ENCODE measurements at places on chromosomes 12 and 14.

- DNase-seq, result no peak
These were observed 64.9 kb upstream of the STRN3 start for GRCh38 chr14:31090883-31091764.

- no peak for DNase-seq
These were observed 79.1 kb upstream of the ATP2B1 start for GRCh38 chr12:89787763-89788162.

GRCh38 chr14:70884595-70885342 lies 22.5 kb upstream of the PCNX1 start:
- DNase-seq, result no peak

DNA sequence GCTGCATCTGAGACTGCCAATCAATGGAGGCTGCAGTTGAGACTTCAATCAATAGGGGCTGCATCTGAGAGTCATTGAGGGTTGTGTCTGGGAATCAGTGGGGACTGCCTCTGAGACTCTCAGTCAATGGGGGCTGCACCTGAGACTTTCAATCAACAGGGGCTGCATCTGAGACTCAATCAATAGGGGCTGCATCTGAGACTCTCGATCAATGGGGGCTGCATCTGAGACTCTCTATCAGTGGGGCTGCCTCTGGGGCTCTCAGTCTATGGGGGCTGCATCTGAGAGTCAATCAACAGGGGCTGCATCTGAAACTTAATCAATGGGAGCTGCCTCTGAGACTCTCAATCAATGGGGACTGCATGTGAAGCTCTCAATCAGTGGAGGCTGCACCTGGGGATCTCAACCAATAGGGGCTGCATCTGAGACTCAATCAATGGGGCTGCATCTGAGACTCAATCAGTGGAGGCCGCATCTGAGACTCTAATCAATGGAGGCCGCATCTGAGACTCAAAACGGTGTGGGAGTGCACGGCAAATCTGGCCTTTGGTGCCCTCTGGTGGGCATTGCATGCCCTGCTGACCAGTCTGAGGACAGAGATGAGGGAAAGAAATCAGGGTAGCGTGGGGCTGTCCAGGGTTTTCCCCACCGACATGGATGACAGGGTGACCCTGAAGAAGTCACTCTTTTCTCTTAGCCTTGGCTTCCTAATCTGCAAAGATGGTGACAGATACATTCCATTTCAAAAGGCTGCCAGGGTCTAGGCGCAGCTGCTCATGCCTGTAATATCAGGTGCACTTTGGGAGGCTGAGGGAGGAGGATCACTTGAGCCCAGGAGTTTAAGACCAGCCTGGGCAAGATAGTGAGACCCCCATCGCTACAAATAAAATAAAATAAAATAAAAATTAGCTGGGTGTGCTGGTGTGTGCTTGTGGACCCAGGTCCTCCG lies 41.3 kb upstream of the EIF5 start:
- peak; percentile 85 for DNase-seq

GRCh38 chr12:79055926-79056674 lies 191.5 kb downstream of the SYT1 start:
- DNase-seq, result no peak

DNA sequence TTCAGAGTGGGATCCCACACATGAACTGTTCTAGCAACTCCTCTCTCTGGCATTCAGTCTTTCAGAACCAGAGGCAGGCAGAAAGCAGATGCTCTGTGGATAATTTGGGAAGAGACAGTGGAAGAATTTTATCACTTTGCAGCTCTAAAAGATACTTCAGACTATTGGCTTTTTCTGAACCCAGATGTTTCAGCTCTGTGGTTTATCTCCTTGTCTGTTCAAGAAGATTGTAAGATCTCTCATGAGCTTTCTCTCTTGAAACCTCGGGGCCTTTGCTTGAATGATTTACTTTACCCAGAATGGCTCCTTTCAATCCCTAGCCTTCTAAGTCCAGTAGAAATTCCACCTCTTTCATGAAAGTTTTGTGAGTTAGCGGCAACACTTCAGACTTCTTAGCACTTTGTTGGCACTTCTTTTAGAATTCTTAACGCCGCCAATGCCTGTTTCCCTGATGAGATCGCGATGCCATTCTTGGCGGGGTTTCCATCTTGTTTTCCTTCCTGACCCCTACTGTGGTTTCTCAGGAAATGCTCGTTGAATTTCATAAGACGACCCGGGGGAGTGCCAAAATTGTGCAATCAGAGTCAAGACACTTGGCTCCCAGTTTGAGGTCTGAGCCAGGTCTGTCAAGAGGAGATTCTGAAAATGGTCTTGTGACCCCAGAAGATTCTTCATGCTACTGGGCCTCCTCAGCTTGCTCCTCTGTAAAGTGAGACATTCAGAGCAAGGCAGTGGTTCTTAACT lies 107.0 kb upstream of the PRICKLE1 start:
- no peak for DNase-seq

DNA sequence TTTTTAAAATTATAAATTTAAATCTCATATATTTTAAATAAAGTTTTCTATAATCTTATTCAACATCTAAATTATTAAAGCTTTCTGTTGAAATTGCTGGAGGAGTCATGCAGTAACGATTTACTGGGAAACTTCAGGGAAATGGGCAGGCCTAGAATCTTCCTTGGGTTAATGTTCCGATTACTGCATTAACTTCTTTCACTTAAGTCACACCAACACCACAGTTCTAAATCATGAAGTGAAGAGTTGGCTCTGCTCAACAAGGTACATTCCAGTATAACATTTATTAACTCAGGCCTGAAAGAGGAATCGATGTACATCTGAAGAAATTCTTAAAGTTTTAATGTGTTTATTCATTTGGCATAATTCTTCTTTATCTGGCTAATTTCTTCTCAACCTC lies 244.3 kb downstream of the CCER1 start:
- DNase-seq, result no peak

- no peak for DNase-seq
These were observed 3.9 kb upstream of the KRT79 start for GRCh38 chr12:52837781-52838608.

DNA sequence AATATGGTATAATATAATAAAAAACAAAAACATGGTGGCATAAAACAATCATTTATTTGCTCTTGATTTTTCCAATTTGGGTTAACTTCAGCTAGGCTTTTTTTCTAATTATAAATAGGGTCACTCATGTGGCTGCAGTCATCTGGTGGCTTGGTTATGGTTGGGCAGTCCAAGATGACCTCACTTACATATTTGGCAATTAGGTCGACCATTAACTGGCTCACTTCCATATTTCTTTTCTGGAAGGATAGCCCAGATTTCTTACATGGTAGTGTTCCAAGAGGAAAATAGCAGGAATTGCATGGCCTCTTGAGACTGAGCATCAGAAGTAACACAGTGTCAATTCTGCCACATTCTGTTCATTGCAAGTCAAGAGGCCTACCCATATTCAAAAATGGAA lies 153.4 kb downstream of the FUT8 start:
- DNase-seq, result no peak

DNA sequence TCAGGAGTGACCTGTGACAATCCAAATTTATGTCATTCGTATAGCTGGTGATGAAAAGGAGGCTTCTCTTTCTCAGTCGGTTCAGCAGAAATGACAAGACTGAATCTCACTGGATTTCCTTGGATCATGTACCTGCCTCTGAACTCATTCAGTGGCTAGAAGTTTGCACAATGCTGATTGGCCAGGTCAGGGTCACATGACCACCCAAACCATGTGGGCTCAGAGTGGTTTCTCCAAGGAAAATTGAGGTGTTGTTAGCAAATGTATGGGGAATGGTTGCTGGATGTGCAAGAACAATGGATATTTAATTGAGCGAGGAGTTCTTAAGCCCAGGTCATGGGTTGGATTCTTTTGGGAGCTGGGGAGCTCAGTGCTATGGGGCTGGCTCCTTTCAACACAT lies 227.5 kb downstream of the AACS start:
- no peak for DNase-seq

- DNase-seq, result no peak
These were observed 2.8 kb upstream of the TMEM229B start for GRCh38 chr14:67491285-67491684.

GRCh38 chr14:55327179-55327578 lies 56.0 kb downstream of the FBXO34 start:
- no peak for DNase-seq

DNA sequence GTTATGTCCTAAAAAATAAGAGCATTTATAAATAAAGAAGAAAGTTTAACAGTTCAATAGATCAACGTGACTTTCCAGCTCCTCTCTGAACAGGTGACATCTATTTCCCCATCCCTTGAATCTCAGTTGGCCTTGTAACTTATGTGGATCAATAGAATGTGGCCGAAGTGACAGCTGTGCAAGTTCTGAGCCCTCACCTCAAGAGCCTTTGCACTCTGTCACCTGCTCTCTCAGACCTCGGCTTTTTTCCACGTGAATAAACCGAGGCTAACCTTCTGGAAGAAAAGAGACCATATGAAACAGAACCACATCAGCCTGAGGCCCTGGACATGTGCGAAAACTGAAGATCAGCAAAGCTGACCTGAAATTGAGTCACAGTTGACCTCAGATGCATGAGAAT lies 253.0 kb downstream of the DAD1 start:
- DNase-seq, result no peak

- DNase-seq, result no peak
These were observed 320.6 kb downstream of the KCNC2 start for GRCh38 chr12:74889073-74889472.

DNA sequence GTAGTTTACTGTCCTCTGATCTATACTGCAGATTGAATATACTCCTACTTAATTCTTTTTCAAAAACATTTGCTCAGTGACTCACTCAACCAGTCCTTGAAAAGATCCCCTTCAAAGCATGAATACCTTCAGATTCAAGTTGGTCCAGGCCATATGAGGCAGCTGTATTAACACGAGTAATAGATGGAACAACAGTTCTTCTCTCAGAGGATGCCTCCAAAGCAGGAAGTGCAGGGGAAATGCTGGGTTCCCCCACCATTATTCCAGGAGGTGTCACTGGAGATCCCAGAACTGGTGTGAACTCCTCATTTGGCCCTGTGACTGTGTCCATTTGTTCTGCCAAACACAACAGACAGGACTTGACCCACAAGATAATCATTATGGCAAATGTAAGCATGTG lies 20.6 kb downstream of the ARMH4 start:
- no peak for DNase-seq

GRCh38 chr14:32623300-32624093 lies 294.4 kb downstream of the AKAP6 start:
- DNase-seq, result no peak

DNA sequence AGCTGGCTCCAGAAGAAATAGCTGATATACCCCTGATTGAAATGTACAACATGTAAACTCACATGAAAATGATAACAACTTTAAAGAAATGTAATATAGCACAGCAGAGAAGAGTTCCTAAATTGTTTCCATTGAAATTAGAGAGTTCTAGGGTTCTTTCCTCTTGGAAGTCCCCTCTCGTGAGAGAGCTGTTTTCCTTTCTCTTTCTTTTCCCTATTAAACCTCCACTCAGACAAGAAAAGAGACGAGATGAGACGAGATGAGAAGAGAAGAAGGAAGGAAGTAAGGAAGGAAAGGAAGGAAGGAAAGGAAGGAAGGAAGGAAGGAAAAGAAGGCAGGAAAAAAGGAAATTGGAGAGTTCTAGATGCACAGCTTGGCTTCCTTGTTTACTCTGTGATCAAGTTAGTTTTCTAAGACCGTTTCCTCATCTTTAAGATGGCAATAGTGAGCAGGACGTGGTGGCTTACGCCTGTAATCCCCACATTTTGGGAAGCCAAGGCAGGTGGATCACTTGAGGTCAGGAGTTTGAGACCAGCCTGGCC lies 11.9 kb downstream of the DRAM1 start:
- DNase-seq, result no peak

GRCh38 chr12:77979597-77980250 lies 149.0 kb downstream of the NAV3 start:
- DNase-seq, result no peak

GRCh38 chr12:101939856-101940265 lies 62.5 kb downstream of the DRAM1 start:
- peak; percentile 59 for DNase-seq

DNA sequence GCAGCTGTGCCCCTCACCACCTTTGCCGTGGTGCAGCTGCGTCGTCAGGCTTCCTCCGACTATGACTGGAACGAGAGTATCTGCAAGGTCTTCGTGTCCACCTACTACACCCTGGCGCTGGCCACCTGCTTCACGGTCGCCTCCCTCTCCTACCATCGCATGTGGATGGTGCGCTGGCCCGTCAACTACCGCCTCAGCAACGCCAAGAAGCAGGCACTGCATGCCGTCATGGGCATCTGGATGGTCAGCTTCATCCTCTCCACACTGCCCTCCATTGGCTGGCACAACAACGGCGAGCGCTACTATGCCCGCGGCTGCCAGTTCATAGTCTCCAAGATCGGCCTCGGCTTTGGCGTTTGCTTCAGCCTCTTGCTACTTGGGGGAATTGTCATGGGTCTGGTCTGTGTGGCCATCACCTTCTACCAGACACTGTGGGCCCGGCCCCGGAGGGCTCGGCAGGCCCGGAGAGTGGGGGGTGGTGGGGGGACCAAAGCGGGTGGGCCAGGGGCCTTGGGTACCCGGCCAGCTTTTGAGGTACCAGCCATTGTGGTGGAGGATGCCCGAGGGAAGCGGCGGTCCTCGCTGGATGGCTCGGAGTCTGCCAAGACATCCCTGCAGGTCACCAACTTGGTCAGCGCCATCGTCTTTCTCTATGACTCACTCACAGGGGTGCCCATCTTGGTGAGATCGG lies 2.6 kb downstream of the GPR162 start:
- no peak for DNase-seq

DNA sequence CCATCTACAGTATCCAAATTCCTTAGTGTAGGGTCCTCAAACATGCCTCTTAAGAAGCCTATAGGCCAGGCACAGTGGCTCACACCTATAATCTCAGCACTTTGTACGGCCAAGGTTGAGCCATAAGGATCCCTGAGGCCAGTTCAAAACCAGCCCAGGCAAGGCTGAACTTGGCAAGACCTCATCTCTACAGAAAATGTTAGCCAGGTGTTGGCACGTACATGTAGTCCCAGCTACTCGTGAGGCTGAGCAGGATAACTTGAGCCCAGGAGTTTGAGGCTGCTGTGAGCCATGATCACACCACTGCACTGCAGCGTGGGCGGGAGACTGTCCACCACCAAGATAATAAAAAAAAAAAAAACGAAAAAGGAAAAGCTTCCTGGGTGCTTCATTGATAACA lies 6.8 kb downstream of the CCDC59 start:
- DNase-seq, result no peak

DNA sequence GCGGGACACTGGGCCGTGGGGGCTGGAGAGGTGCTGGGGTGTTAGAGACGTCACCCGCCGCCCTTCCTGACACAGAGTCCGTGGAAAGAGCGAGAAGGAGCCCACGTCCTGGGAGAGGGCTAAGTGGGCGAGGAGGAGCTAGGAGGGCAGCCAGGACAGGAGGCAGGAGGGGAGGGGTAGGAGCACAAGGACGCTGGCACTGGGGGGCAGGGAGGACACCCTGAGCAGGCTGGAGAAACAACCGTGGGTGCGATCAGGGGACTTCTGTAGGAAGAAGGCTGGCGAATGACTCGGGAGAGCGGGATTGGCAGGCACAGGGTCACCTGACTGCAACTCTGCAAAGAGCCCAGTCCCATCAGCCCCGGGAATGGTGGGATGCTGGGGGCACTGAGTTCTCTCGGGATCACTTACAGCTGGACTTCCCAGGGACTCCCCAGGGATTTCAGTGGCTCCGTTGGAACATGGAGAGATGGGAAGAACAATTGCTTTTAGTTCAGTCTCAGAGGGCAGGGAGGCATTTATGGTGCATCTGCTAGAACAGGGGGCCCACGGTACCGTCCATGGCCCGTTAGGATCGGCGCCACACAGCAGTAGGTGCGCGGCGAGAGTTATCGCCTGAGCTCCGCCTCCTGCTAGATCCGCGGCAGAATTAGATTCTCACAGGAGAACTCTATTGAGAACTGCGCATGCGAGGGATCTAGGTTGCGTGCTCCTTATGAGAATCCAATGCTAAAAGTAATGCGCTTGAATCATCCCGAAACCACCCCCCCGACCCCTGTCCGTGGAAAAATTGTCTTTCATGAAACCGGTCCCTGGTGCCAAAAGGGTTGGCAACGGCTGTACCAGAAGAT lies 24.3 kb downstream of the UBR7 start:
- DNase-seq, result no peak
